T1000 (cell line): ENCODE measurements at places on chromosomes 12 and 14.

DNA sequence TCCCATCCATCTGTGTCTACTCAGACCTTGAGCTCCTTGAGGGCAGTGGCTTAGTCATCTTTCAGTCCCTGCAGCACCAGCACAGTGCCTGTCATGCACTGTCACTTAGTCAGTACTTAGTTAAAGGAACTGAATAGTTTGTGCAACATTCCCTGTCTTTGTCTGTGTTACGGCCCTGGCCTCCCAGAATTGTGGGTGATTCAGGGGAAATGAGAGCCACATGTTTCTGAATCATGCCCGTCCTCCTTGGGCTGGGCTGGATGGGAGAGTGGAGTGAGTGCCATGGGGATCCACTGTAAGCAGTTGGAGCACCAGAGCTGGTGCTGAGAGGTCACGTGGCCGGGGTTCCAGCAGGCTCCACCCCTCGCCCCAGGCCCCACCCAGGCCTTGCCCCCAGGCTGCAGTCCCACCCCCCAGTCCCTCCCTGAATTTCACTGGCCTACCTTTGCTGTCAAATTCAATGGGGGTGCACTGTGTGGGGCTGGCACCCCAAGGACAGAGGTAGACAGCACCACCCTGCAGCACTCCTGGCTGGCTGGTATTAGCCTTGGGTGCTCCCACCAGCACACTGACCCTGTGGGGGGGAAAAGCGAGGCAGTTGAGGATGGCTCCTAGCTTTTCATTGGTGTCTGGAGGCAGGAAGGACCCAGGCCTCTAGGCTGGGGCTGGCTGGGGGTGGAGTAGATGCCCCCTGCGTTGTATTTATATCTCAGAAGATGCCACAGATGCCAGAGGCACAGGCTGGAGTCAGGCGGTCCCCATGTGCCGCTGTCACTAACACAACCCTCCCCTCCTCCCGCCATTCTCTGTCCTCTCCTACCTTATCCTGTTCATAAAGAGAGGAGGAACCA lies 7.5 kb downstream of the ITGA5 start:
- peak; percentile 100 for DNase-seq

- DNase-seq = peak; percentile 33
These were observed 9.0 kb upstream of the LRTM2 start for GRCh38 chr12:1811281-1811947.

DNA sequence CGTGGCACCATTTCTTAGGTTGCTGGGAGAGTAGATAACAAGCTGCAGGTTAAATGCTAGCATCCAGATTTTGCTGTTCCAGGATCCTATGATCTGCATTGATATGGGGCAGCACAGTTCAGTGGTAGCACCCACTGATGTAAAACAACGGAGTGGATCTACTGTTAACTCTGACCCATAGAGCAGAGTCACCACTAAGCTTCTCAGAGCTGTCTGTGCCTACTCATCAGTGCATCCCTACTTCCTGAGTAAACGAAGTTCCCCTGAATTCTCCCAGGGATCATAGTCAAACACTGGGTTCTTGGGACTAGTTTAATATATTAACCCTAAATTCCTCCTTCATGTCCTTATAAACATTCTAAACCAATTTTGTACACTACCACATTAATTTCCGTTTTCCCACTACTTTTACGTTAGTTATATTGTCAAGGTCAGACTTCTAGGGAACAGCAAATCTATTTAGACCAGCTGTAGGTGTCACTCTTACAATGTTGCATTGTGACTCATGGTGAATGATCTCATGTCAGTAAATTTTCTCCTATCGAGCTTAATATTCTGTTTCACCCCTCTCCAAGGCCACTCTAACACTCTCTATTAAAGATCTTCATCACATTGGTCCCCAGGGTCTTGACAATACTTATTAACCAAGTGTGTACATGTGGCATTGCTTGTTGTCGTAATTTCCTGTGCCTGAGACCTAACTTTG lies 10.3 kb downstream of the RERGL start:
- no peak for DNase-seq

- DNase-seq = no peak
These were observed 444.7 kb upstream of the FBXO33 start for GRCh38 chr14:39876916-39877315.

DNA sequence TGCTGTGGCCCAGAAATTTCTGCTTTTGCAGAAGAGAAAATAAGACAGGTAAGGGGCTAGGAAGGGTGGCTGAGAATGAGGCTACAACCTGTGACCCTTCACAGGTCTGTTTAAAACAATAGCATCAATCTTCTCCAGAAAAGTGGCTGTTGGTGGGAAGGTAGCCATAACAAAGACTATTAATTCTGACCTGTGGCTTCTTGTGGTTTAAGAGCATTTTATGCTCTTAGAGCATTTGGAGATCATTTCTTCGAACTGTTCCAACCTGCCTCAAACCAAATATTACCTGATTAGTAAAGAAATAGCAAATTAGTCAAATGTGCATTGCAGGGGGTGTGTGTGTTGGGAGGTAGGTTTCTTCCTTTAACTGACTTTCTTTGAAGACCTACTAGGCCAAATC lies 15.2 kb upstream of the TCP11L2 start:
- DNase-seq = no peak

DNA sequence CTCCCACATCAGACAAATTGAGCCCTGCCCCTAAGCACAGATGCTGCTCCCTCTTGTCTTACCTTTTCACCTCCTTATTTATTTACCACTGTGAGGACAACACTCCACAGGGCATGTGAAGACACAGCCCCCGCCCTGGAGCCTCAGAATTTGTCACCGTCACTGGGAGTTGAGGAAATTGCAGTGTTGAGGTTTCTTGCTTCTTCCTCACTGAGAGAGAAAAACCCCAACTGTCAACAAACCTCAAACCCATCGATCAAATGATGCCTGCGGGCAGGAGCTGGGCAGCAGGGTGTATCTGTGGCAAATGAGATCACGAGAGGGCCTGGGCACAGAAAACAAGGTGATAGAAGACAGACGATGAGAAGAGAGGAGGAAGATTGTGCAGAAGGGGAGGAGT lies 30.5 kb upstream of the PLEKHG3 start:
- DNase-seq = peak; percentile 15

DNA sequence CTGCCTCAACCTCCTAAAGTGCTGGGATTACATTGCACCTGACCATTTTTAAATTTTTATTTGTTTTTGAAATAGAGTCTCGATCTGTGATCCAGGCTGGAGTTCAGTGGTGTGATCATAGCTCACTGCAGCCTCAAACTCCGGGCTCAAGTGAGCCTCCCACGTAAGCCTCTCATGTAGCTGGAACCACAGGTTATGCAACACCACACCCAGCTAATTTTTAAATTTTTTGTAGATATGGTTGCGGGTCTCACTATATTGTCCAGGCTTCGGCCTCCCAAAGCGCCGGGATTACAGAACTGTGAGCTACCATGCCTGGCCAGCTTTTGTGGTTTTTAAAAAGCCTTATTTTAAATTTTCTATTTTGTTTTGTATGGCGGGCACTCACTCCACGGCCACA lies 2.2 kb upstream of the DRAM1 start:
- no peak for DNase-seq
